ENCODE measurements at places on chromosomes 1 and 21.

- DNase-seq, result no peak
These were observed 15.5 kb upstream of the RIMKLA start for GRCh38 chr1:42365118-42365517.

- DNase-seq, result no peak
These were observed 4.6 kb downstream of the MPZ start for GRCh38 chr1:161304927-161305866.

DNA sequence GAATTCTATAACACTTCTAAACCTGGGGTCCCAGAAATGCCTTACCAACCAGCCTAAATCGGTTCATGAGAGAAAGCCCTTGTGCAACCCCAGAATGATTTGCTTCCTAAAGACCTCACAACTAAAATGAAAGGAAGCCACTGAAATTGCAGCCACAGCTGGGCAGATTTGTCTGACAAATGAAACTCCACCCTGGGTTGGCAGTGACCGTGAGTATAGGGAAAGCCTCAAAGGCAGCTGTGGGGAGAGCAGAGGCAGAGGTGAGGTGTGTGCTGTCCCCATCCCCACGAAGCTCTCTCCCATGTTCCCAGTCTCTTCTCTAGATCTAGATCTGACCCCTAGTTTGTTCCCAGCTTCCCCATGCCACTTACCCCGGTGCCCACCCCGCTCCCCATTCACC lies 23.1 kb downstream of the RHBDL2 start:
- DNase-seq, result no peak

DNA sequence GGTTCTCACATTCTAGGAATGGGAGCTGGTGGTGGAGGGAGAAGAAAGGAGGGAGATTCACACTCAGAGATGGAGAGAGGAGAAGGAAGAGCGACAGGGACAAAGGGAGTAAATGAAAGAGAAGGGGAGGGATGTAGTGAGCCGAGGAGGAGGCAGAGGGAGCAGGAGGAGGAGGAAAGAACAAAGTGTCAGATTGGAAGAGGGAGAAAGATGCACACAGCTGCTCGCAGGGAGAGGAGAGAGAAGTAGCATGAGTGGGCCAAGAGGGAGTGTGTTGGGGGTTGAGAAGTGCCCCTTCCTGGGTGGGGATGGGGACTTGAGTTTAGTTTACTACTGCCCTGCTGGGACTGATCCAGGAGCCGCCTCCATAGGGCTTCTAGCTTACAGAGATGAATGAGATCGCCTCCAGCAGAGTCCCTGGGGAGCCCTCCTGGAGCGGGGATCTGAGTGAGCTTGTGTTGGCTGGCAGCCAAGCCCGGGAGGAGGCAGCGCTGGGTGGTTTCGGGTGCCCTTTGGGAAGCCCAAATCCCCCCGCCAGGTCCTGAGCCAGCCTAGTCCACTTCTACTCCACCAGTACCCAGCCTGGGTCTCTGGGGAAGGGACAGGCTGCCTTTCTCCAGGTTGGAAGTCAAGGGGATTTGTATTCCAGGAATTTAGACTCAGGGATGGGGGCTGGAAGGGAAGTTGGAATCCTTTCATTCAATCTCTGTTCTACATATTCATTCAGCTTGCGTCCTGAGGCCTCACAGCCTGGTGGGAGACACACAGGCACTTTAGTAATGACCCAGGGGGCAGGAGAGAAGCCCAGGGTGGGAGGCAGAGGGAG lies 20.9 kb downstream of the PTPRU start:
- no peak for DNase-seq

DNA sequence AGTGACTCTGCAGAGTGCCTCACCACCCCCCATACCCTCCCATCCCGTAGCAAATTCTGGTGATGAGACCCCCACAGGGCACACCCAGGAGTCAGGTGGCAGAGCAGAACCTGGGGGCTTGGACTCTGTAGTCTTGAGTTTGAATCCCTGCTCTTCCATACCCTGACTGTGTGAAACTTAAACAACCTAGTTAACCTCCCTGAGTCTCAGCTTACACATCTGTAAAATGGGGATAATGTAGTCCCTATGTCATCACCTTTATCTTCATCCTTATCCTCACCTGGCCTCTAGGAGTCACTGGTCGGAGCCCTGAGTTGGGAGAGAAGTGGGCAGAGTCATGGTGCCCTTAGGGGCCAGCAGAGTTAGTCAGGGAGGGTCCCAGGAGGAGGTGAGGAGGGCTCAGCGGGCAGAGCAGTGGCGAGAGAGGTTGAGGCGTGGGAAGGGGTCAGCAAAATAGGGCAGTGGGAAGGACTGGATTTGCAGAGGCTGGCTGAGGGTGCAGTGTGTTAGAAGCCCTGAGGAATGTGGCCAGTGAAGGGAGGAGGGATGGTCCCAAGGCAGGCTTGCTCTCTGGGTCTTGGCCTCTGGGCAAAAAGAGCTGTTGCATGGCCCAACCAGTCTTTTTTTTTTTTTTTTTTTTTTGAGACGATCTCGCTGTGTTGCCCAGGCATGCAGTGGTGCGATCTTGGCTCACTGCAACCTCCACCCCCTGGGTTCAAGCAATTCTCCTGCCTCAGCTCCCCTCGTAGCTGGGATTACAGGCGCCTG lies 18.6 kb downstream of the C1orf167 start:
- no peak for DNase-seq

DNA sequence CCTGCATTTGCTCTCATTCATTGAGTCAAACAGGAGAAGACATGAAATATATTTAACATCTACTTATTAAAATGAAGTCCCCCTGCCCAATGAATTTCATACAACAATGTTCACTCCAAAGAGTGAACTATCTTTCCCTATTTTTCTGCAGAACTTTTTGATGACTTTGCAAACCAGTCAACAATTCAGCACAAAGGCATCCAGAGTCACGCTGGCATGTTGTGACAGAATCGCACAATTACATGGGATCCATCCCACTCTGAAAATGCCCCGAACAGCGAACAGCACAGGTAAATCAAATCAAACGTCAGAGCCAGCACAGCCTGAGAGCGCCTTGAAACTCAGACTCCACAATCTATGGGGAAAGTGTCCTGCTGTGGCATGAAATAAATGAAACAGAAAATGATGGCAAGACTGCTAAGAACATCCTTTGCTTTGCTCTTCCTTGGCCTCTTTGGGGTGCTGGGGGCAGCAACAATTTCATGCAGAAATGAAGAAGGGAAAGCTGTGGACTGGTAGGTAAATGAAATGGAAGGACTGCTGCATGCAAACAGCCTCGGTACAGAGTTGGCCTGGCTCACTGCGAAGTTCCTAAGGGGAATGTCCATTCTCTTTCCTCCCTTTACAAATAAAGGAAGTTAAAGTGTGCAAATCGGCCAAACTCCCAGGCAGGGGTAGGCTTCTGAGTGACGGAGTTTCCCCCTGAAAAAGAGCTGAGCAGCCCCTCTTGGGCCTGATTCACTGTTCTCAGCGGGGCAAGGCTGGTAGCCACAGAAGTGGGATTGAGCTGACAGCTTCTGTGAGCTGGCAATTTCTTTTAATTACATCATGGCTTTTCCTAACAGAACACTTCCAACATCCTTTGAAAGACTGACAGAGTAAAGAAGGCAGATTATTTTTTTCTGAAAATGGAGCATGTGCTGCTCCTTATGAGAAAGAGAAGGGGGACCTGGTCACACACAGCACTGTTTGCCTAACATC lies at the start of gene DNASE2B:
TSS of gene DNASE2B (plus strand) at position 310 of the 981 bp plus-strand sequence. CDS start at position 391, 81 bp downstream.
- no peak for DNase-seq

- DNase-seq, result no peak
These were observed 110.3 kb downstream of the MRPL39 start for GRCh38 chr21:25496825-25497482.

GRCh38 chr1:203534526-203534925 lies 40.6 kb downstream of the OPTC start:
- no peak for DNase-seq

- no peak for DNase-seq
These were observed 28.9 kb upstream of the PKN2 start for GRCh38 chr1:88655140-88655539.

- DNase-seq, result no peak
These were observed 10.6 kb downstream of the TXNIP start for GRCh38 chr1:145985502-145986439.

DNA sequence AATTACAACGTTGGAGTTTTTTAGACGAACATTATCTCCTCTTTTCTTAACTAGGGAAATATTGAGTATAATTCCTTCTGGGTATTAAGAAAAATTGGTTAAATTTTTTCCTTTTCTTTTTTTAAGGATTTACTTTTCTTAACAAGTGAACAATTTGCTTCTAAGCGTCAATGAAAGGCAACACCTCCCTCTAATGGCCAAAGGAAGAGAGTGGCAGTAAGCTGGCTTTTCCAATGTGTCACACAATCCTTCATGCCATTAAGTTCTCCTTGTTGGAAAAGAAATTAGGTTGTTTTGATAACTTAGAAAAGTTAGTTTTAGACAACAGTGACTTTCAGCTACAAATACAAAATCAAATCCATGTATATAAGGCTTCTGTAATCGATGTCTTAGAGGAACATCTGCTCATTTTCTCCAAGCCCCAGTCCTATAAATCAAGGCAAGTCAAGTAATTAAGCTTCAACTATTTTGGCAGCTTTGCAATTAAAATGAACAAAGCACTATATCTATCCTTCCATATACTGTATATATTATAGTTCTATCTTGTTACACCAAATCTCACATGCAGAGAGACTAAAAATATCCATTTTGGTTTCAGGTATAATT lies 62.8 kb downstream of the EDEM3 start:
- no peak for DNase-seq

GRCh38 chr1:1552263-1552639 lies 11.8 kb upstream of the TMEM240 start:
- DNase-seq, result no peak

DNA sequence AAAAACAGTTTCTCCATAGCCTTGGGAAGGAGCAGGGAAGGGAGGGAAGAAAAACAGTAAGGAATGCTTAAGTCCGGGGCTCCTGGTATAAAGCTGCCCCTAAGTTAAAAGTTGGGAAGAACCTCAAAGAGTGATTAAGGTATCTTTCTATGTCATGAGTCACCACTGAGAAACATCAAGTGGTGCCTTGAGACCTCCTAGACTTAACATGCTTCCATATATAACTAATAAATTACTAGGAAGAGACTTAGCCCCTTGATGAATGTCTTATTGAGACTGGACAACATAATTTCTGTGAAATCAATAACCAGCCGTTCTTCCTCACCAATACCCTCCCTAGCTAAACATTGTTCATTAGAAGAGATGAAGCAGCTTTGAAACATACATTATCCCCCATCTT lies 121.8 kb upstream of the SLC44A3 start:
- DNase-seq, result no peak

GRCh38 chr1:109901141-109901523 lies 9.5 kb upstream of the CSF1 start:
- DNase-seq, result no peak

GRCh38 chr1:158058237-158058985 lies 65.0 kb downstream of the KIRREL1 start:
- no peak for DNase-seq

- no peak for DNase-seq
These were observed 853 bp downstream of the TTC22 start for GRCh38 chr1:54800041-54800898.

DNA sequence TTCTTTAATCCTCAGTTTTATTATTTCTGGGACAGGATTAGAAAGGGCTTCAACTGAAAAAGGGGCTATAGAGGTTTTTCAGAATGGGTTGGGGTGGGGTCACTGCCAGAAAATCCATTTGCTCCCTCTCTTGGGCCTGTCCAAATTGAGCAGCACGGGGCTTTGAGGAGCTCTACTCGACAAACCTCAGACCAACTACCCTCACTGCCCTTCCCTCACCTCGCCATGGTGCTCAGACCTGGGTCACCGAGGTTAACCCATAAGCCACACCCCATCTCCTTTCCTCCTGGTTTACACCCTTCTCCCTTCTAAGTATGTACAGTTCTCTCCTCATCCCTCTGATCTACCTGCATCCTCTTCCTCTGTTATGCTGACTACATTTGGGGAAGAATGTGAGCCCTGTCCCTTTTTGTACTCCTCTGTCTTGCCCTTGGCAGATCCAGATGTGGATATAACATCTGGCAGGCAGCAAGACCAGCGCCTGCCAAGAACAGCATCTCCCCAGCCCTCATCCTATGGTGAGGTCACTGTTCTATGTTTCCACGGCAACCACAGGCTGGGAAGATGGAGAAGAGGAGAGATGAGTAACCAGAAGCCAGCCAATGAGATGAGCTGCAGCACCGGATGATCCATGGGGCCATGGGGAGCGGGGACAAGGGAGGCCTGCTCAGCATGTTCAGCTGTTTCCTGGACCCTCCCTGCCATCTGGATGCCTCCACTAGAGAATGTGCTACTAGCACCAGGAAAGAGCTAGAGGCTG lies 3.7 kb upstream of the FABP3 start:
- no peak for DNase-seq

DNA sequence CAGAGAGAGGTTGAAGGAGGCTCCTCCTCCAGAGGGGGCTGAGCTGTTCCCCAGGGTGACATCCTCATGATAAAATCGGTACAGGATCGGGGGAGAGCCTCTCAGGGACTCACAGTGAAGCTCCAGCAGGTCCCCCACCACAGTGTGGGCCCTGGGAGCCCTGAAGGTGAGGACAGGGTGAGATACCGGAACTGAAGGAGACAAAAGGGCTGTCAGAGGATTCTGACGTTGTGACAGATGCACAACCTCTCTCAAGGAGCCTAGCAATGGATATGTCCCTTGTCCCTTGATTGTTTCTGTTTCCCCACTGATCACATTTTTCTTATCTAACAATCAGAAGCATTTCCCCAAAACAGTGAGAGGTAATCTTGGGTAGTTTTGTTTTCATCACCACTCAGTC lies 5.2 kb downstream of the FCRL3 start:
- no peak for DNase-seq

DNA sequence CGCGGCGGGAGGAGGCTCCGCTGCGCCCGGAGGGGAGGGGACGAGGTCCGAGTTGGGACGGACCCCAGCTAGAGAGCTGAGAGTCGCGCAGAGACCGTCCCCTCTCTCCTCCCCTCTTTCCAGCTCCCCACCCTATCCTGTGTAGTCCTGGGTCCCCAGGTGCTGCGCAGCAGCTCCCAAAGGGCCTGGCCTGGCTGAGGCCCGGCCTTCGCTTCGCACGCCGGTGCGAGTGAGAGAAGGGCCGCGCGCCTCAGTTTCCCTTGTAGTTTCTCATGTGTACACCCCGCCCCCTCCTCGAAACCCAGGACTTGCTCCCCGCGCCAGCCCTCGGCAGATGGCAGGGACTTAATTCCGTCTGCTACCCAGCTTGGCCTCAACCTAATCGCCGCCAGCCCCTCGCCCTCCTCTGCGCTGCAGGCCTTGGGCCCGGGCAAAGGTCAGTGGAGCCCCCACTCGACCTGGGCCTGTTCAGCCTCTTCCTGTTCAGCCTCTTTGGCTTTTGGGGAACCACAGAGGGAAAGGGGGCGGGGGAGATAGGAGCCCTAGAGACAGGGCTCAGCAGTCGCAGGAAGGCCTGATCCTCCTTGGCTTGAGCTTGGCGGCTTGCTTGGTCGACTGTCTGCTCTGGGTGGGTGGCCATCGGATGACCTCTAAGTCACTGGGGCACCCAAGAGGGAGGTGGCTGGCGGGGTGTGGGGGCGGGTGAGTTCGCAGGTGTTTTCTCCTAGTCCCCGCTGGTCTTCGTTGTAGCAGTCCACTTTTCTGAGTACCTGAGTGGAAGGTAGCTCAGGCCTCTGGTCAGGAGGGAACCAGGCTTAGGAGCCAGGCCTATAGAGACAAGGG lies 1.0 kb downstream of the ZNF687 start:
- DNase-seq, result peak; percentile 32

- DNase-seq, result peak; percentile 45
These were observed 31.3 kb downstream of the NCMAP start for GRCh38 chr1:24586970-24587820.

- DNase-seq, result no peak
These were observed 75.1 kb upstream of the COG2 start for GRCh38 chr1:230567221-230567575.

GRCh38 chr1:54413732-54414131 lies 7.5 kb upstream of the SSBP3 start:
- no peak for DNase-seq

- DNase-seq, result no peak
These were observed 107.2 kb downstream of the FAF1 start for GRCh38 chr1:50852889-50853288.

Data from activated naive CD8-positive, alpha-beta T cell treated with anti-CD3 and anti-CD28 coated beads, Interleukin-2, amount 50 U/mL, for 24 hours (primary cell).